Activated T-helper 1 cell treated with Interleukin-2 at 50 U/mL for 16 hours (primary cell): ENCODE measurements at places on chromosomes 4 and X.

GRCh38 chrX:26916991-26917390 is 546.1 kb downstream of the PPP4R3C start:
- no peak for DNase-seq

DNA sequence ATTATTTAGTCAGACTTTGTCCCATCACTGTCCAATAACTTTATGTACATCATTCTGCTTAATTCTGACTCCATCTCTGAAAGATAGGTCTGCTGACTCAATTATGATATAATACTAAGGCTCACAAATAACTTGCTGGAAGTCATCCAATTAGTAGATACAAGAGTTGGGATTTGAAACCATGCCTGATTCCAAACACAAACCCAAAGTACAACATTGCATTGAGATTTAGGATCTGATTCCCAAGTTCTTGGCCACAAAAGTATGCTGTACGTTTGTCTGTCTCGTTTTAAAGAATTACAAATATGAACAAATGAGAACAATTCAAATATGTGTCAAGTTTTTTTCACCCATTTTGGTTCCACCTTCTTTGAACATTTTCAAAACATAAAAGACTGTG is 108.8 kb downstream of the AMELX start:
- no peak for DNase-seq

DNA sequence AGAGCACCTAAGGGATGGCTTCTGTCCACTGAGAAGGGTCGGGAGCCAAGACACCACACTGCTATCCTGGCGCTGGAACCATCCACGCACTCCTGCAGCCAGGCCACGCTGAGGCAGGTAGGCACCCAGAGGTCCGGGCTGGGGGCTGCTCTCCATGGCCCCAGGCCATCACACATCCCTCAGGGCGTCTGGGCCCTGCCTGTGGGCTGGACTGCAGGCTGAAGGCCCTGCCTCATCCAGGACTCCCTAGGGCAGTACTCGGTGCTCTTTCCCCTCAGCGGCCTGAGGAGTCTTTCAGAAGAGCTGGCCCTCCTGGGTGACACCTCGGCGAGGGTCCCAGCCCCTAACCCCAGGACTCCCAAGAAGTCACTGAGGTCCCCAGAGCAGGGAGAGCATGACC is 17.7 kb downstream of the FGFR3 start:
- no peak for DNase-seq

- DNase-seq, result no peak
These were observed 133.7 kb downstream of the PAPSS1 start for GRCh38 chr4:107586371-107586770.

GRCh38 chr4:91118597-91118996 is 991.4 kb downstream of the CCSER1 start:
- no peak for DNase-seq

- no peak for DNase-seq
These were observed 97.8 kb downstream of the TMEM47 start for GRCh38 chrX:34559325-34559724.

DNA sequence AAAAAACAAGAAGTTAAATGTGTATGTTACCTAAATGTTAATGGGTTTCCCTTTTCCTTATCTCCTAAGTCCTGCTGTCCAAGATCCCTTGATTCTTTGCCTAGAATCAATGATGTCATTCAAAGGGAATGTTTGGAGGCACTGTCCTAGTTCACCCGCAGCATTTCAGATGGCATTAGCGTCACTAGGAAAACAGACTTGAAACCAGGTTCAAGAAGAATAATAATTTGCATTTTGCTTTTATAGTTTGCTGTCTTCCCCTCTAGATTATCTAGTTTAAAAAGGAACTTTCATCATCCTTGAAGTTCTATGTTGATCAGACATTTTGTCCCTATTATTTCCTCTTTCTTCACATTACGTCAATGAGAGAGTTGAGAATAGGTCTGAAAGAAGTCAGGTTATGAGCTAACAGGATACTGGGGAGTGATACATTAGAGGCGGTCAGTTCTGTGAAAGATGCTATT is 234.1 kb upstream of the PGRMC2 start:
- DNase-seq, result no peak

- DNase-seq, result no peak
These were observed 37.0 kb downstream of the IL21 start for GRCh38 chr4:122583906-122584305.

- DNase-seq, result no peak
These were observed 32.5 kb upstream of the TASL start for GRCh38 chrX:30610026-30610425.

- no peak for DNase-seq
These were observed 425.7 kb downstream of the PABPC4L start for GRCh38 chr4:133775881-133776280.

GRCh38 chr4:185255868-185256267 is 46.5 kb downstream of the SNX25 start:
- no peak for DNase-seq

DNA sequence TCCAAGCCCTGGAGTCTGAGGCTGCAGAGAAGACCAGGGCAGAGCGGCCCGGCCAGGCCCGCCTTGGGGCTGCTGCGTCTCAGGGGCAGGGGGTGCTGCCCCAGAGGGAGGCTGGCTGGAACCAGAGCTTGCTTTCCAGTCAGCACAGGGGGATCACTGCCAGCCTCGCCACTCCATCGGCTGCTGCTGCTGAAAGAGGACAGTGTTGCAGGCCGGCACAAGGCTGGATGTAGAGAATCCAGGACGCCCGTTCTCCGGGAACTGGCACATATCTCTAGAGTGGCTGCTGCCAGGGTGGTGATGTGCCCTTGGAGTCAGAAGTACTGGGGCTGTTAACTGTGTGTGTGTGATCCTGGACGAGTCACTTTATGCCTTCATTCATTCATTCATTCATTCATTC is 31.9 kb upstream of the SORCS2 start:
- no peak for DNase-seq

GRCh38 chr4:47531241-47531953 is 46.3 kb downstream of the ATP10D start:
- peak; percentile 19 for DNase-seq

- DNase-seq, result no peak
These were observed 7.8 kb upstream of the MAP7D3 start for GRCh38 chrX:136258951-136259350.

DNA sequence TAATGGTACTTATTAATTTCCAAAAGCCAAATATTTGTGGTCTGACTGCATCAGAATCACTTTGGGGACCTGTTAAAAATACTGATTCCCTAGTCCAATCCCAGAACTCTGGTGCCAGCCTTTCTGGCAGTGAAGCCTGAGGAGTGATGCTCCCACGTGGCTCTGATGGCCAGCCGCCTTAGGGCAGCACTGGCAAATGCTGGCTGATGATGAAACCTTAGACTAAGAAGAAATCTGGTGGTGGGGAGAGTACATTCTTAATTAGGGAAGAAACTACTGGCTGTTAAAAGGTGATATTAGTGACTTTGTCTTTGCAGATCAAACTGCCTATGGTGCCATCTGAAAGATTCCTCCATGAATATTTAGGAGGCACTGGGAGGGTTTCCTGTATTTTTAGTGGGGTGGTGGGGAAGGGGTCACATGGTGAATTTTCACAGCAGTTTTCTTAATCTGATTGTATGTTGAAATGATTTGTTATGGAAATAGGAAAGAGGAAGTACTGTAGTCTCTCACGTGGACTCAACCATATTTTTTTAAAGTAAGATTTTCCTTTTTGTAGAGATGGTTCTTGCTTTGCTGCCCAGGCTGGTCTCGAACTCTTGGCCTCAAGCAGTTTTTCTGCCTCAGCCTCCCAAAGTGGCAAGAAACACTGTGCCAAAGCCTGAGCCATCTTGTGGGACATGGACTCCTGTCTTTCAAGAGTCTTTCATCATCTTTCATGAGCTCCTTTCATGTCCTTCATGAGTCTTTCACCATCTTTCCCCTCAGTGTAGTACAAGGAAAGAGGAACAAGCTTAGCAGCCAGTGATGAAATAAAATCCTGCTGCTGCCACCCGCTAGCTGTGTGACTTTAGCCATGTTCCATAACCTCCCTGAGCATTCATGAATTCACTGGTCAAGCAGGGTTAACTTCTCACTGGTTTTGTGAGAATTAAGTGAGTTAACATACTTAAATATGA is 90.8 kb downstream of the ZNF330 start:
- DNase-seq, result no peak

GRCh38 chr4:142707401-142707800 is 138.7 kb downstream of the INPP4B start:
- no peak for DNase-seq

DNA sequence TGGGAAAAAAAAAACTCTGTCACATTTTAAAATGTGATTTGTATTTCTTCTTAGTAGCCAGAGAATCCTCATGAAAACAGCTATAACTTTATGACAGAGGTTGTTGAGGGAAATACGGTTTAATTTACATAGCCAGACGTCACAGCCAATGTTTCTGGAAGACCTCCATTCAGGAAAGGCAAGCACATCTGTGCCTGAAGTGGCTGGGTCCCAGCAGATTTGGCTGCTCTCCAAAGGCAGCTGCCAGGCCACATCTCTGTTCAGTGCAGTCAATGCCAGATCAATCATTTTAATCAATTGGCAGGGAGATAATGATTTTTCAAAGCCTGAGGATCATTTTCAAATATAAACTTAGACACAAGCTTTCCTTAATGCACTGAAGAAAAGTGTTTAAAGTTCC is 86.5 kb upstream of the ZIC3 start:
- DNase-seq, result no peak

GRCh38 chrX:44012484-44013096 is 39.4 kb upstream of the NDP start:
- DNase-seq, result no peak

- no peak for DNase-seq
These were observed 22.9 kb downstream of the SLITRK2 start for GRCh38 chrX:145840531-145840930.

- DNase-seq, result no peak
These were observed 15.5 kb downstream of the PAGE4 start for GRCh38 chrX:49844611-49845010.

- no peak for DNase-seq
These were observed 19.2 kb downstream of the MEPE start for GRCh38 chr4:87851953-87852352.

DNA sequence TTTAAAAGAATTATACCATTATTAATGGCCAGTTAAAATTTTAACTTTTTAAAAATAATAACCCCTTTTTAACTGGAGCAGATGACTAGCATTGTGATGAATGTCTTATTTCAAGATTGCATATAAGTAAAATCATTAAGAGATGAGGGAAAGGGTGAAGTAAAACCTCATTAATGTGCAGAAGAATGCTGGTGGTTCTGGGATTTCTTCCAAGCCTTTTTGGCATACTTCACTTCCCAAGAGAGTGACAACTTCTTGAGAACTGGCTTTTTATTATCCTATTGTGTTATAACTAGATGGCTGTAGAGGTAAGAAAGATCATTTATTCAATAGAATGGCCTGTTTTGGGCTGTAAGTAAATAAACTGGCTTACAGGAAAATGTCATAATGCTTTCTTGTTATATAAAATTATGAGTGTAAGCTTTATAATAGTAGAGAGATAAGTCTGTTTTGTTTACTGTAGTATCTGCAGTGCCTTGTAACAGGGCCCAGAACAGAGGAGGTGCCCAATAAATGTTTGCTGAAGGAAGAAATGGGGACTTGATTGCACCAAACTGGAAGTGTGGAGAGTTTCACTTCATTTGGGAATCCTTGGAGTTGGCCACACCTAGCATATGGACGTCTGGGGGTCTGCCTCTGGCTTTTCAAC is 242.9 kb upstream of the PITX2 start:
- no peak for DNase-seq

DNA sequence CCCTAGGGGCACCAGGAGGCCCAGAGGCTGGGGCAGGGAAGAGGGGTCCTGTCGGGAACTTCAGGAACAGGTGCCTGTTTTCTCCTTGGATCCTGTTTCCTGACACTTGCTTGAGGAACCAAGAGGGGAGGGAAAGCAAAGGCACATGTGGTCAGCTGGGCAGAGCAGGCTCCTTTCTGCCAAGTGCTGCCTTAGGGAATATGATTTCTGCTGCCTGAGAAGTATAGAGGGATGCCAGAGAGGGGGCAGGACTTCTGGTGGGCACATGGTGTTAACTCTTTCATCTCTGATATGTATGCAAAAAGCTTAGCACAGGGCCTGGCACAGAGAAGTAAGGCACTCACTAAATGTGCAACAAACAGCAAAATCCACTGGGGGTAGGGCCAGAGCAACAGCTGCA is 51.2 kb upstream of the PJA1 start:
- no peak for DNase-seq

GRCh38 chr4:38666766-38667084 is 2.7 kb downstream of the KLF3 start:
- DNase-seq, result no peak

GRCh38 chrX:47539860-47540259 is 21.1 kb upstream of the ARAF start:
- DNase-seq, result no peak

GRCh38 chr4:10040049-10040892 is 19.0 kb upstream of the SLC2A9 start:
- DNase-seq, result no peak

DNA sequence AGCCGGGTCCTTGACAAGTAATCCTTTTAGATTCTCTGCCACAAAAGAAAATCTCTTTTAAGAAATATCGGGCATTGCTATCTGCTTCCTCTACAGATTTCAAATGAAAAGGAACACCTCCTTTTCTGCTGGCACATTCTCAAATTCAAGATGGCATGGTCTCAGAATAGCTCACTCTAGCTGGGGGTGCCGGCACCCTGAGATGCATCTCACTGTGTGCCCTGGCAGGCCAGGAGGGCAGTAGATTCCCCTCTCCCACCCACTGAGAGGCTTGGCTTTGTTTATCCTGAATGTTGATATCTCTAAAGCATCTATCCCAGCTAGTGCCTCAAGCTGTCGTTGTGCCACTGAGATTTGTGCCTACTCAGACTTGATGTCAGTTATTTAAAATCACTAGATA is 319.5 kb downstream of the ARHGAP10 start:
- DNase-seq, result no peak

GRCh38 chrX:106919932-106920452 is at the start of gene CLDN2:
Gene CLDN2, plus strand, starts transcription at chrX:106920402. Its CDS starts 7,827 bp downstream, at chrX:106928229.
- no peak for DNase-seq

GRCh38 chr4:7844594-7844991 is 95.1 kb downstream of the AFAP1 start:
- DNase-seq, result no peak

DNA sequence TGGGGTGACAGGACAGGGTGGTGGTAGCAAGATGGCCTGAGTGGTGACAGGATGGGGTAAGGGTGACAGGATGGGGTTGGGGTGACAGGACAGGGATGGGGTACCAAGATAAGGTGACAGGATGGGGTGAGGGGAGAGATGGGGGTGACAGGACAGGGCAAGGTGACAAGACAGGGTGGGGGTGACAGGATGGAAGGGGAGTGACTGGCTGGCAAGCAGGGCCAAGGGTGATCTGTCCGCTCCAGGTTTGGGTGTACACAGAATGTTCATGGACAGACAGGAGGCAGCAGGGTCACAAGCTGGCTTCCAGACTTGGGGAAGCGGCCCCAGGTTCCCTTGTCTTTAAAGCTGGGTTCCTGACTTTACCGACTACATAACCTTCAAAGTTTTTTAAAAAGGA is 23.3 kb downstream of the RNF212 start:
- DNase-seq, result no peak
